ENCODE measurements at places on chromosomes 12 and 14.

- DNase-seq: no peak
These were observed 89.2 kb upstream of the CLMN start for GRCh38 chr14:95408731-95409476.

- DNase-seq: no peak
These were observed 110.4 kb downstream of the ARID2 start for GRCh38 chr12:45839917-45840316.

GRCh38 chr12:128729628-128730121, 94.1 kb downstream of the SLC15A4 start:
- no peak for DNase-seq

DNA sequence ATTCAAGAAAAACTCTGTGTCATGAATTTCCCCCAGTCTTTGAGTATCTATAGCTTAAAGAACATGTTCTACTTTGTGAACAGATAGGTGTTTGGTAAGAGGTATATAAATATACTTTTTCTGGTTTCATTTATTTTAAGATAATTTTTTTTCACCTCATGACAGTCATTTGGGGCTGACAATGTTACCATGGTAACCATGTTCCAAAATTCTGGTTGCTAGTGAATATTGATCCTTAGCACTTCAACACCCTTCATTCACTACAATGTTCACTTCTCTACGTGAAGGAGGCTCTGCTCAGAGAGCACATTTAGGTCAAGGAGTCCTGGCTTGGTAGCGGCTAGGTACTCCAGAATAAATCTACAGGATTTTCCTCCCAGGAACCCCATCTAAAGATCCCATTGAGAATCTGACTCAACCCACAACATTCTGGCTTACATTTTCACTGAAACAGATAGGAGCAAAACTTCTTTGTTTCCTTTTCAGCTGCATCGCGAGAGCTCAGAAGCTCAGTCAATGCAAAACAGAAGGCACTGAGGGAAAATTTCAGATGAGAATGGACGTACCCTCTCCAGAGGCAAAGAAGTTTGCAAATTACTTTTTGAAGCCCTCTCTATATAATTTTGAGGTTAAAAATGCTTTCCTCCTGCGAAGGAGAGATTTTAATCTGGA, 93.6 kb downstream of the ARF6 start:
- DNase-seq: no peak

DNA sequence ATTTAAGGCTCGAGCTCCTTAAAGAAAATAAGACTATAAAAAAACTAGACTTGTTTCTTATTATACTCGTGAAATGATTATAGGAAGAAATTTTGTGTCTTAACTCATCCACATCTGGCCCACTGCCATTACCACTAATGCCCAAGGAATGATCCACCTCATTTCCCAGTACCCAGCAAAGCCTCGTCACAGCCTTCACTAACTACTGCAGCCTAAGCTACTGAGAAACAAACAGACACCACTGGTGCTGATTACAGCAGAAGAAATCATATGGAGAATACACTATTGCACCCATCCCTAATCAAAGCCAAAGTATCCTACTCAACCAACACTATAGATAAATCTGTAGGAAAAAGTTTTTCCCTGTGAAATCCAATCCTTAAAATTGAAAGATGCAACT, 205.3 kb upstream of the NAV3 start:
- DNase-seq: no peak

GRCh38 chr12:13962699-13963098, 18.7 kb downstream of the GRIN2B start:
- no peak for DNase-seq
